Activated CD4-positive, alpha-beta T cell treated with anti-CD3 and anti-CD28 coated beads, Interleukin-2, Interleukin-4, amounts not matched to agents 100 ng/mL and 50 ng/mL, durations not matched to agents 16 hours and 8 hours (primary cell): ENCODE measurements at places on chromosomes 12 and 14.

DNA sequence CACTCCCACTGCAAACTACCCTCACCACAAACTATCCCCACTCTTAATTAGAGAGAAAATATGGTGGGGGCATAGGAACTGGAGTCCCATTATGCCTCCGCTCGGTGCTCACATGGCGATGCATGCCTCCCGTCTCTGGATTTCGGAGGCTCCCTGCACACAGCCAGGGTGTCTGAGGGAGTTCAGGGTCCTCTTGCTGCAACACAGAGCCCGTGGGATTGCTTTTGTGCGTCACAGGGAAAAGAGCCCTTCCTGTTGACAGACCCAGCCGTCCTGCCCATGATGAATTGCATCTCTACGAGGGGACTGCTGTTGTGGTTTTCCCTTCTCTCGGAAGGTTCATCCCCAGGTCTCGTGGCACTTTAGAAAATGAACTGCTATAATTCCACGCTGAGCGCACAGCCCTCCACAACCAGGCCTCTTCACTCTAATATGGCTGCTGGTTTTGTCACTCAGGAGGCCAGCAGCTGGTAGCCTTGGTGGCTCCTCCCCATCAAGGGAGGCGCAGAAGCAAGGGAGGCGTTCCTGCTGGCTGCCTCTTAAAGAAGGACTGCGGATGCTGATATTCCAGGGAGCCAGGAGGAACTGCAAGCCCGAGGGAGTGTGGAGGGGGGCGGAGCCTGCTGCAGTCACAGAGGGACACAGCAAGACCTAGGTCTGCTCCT lies 158.0 kb downstream of the KCNA5 start:
- no peak for DNase-seq

DNA sequence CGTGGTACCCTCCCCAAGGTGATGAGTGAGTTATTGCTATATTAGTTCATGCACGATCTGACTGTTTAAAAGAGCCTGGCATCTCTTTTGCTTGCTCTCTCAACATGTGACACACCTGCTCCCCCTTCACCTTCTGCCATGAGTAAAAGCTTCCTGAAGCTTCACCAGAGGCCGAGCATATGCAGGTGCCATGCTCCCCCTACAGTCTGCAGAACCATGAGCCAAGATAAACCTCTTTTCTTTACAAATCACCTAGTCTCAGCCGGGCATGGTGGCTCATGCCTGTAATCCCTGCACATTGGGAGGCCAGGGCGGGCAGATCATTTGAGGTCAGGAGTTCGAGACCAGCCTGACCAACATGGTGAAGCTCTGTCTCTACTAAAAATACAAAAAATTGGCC lies 61.8 kb downstream of the RNFT2 start:
- no peak for DNase-seq

DNA sequence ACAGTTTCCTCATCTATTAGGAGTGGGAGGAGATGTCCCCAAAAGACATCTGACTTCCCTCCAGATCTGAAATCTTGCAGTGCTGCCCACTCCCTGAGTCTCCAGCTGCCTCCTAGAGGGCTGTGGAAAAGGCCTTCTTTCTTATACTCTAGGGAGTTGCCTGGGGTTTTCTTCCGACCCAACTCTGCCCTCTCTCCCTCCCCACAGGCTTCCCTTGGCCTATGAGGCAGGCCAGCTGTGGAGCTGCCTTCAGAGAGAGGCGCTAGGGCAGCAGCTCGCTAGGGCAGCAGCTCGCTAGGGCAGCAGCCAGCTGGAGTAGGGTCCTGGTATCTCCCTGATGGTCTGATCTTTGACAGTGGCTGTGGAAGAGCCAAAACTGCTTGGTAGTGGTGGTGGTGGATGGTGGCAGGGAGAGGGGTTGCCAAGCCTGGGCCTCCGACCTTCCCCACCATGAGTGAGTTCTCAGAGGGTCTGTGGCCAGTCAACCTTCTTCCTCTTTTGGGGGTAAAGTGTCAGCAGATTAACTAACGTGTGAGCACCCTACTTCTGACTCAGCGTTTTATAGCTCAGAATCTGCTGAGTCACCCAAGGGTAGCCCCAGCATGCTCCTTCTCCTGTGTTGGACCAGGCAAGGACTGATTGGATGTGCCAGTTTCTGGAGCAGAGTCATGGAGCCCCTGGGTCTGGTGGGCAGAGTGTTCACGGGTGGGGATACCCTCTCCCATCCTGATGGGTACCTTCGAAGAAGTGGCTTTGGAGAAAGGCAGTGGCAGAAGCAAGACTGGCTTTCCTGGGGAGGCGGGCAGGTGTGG lies 2.3 kb downstream of the SLC48A1 start:
- DNase-seq: peak; percentile 33

DNA sequence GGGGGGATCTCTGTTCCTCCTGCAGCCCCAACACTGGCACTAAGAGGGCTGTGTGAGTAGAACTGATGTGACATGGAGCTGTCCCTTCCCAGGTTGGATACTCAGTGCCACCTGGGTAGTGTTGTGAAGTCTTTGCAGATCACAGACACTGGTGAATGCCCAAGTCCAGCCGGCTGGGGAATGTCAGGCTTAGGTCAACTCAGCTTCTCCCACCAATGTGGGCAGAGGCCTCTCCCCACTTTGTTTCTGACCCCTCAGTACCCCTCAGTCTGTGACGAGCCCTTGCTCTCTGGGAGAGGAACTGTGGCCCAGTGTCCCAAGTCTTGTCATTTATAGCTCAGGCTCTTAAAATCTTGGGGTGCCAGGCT lies 11.3 kb downstream of the SLC25A29 start:
- DNase-seq: no peak
